ENCODE measurements at places on chromosomes 1 and 21.

DNA sequence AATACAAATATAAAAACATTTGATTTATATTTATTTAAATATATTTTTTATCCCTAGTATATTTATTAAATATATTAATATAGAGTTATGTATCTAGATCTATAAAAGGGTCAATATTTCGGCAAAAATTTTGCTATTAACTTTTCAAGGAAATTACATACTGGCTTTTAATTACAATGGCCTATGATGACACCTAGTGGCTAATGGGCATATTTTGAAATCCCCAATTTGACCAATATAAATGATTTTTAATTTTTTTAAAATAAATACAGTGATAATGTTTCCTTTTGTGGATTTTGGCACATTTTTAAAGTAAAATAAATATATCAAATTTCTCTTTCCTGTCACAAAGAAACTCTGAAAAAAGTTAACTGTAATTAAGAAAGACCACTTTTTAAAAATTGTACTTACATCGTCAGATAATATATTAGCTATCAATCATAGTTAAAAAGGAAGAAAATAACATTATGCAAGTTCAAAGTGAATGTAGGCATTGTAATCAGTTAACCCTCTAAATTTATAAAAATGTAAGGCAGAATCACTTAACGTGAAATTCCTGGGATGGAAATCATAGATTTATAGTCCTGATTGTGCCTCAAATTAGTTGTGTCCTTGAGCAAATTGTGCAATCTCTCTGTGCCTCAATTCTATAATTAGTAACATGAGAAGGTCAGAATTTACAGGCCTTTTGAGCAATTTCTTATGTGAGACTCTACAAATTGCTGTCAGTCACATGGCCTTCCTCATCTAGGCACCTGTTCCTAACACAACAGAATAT, 25.6 kb upstream of the RGS13 start:
- DNase-seq, result no peak

DNA sequence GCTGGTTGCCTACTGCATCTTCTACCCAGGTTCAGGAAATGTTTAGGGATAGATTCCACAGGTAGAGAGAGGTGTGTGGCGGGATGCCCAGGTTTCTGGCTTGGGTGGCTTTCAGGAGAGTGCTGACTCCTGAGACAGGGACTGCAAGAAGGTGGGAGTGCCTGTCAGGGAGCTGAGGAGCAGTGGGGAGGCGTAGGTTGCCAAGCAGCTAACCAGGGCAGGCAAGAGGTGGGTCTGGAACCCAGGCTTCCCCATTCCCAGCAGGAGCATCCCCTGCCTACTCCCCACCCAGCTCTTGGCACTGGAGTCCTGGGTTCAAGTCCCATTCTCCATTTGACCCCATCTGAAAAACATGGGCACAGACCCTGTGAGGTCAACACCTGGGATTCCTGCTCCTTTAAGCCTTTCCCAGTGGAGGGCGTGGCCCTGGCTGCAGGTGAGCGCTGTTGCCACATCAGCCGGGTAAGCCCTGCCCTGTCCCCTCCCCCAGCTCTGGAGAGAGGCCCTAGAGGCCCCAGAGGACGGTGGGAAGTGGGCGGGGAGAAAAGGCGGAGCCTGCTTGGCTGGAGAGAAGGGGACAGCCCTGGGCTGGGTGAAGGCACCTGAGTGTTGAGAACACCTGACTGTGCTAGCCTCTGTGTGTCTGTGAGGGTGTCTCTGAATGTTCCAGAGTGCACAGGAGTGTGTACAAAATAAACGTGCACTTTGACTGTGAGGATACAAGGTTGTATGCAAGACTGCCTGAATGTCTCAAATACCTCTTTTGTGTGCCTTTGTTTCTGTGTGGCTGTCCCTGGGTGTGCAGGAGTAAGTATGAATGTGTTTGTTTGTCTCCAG, 14.0 kb upstream of the SYNC start:
- DNase-seq, result peak; percentile 3

GRCh38 chr21:25647647-25648046, 8.6 kb downstream of the JAM2 start:
- no peak for DNase-seq

DNA sequence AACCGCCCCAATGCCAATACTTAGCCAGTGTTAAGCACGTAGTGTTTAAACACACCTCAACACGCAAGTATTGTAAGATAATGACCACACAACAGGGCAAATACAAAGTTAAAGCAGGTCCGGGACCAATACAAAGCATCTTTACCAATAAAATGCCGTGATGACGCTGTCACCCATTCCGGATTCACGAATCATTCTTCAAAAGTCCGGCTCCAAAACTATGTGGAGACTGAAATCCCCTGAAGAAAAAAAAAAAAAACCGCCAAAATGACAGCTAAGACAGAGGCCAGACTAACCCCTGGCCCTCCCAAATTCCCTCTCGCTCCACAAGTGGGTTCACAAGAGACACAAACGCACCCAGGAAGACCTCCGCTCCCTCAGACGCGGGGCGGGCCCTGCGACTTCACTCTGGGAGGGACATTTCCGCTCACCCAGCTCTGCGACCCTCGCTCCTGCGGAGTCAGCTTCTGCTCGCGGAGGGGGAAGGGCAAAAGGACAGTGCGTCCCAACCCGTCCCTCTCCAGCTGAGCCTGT, 625 bp upstream of the DARS2 start:
- no peak for DNase-seq

DNA sequence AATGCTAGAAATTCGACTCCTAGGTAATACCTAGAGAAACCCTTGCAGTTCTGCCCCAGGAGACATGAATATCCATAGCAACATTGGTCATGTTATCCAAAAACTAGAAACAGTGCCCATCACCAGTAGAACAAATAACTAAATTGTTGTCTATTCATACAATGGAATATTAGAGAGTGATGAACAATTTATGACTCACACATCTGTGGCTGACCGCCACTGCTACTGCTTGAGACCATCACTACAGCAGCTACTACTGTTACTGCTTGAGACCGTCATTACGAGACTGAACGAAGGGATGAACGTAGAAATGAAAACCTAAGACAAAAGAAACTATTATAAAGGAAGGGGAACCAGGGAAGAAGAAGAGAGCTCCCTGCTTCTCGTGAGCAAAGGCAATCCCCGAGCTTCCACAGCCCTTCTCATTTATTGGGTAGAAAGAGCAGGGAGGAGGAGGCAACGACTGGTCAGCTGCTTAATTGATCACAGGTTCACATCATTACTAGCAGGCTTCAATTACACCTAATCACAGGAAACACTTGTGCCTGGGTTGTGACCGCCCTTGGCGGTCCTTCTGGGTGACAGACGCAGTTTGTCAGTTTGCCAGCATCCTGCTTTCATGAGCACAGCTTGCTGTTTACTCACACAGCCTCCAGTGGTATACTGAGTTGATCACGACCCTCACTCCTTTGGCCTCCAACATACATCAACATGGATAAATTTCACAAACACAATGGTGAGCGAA, 14.1 kb upstream of the PADI4 start:
- no peak for DNase-seq

DNA sequence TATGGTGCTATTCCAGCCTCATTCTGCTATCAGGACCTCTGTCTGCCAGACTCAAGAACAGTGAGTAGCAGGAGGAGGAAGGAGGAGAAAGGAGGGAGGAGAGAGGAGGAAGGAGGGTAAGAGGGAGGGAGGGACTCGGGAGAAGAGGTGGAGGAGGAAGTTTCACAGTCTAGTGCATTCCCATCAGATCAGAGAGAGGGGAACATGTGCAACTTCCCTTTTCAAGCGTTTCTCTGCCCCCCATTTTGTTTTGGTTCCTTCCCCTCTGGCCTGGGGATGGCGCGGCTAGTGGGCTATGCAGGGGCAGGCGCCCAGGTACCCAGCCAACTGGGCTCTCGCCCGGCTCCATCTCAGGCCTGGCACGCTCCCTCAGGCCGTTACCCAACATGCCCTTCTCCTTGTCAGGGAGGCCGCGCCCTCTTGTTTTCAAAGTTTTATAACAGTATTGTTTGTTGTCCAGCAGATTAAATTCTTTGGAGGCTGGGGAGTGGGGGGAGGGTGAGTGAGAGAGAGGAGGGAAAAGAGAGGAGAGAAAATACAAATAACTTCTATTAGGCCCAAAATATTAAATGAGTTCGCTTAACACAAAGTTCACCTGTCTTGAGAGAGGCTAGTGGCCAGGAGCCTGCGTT, 56.0 kb downstream of the CD46 start:
- DNase-seq, result no peak

All from stimulated activated CD4-positive, alpha-beta T cell treated with anti-CD3 and anti-CD28 coated beads, Interleukin-1b, Interleukin-23, amount 100 ng/mL, for 4 hours (primary cell).